Mesenteric fat pad (tissue), 1 donor: ENCODE measurements at places on chromosomes 5 and 9. TPM values are rescaled to one million over a fixed set of nuclear protein-coding genes. Genes with fewer than 3 reads are reported as not detected.

DNA sequence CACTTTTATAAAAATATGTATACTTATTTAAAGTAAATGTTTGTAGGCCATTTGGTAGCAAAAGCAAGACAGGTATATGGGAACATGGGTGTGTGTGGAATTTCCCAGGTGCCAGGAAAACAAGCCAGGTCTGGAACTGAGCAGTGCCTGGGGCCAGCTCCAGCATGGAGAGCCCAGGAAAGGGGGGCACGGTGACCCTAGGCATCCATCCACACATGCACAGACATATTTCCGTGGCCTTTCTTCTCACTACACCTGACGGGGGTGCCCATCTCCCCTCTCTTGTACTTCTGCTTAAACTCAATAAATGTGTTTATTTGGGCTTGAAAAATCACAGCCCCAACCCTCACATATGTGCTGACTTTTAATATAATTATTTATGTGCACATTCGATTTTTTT, 31.2 kb upstream of the CXCL14 start:
- no peak for DNase-seq

The FAT2 gene
- 0.51 TPM for total RNA-seq

DNA sequence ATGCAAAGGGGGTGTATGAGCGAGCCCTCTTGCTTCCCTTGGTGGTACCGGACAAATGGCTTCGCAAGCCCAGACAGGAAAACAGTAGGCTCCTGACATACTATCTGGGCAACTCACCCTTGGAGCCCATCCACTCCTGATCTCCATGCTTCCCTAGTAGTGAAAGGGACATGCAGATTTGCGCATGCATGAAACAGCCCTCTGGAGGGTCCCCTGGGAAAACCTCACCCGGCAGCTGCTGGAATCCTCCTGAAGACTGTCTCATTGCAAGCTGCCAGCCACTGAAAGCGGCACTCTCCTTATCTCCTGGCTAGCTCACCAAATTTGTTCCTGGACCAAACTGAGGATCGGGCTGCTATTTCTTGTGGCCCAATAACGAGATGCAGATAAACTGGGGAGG, 10.2 kb downstream of the ZNF169 start:
- no peak for DNase-seq

The TSSK1B gene
- not detected for total RNA-seq

The SPINK5 gene
- 0.45 TPM for total RNA-seq

DNA sequence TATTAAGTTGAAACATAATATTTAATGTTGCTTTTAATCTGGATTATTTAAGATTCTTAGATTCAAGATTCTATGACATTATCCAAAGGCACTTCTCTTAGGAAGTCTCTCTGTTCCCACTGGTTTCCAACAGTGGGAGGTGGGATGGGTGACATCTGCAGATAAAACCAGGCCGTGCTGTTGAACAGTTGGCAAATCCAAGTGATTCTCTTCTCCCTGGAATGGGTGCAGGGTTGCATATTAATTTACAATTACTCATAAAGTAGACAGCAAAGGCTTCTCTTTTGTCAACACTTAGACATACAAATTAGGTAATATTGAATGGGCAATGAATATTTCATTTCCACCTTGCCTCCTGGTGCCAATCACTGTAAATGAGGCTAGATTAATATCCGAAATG, 233.7 kb upstream of the IL12B start:
- no peak for DNase-seq
